ENCODE measurements at places on chromosomes 11 and 22.
A peak's percentile ranks its signal among the peaks of the same experiment; 100 is the strongest.

GRCh38 chr11:19814421-19814820 is 101.8 kb downstream of the NAV2 start:
- no peak for DNase-seq

DNA sequence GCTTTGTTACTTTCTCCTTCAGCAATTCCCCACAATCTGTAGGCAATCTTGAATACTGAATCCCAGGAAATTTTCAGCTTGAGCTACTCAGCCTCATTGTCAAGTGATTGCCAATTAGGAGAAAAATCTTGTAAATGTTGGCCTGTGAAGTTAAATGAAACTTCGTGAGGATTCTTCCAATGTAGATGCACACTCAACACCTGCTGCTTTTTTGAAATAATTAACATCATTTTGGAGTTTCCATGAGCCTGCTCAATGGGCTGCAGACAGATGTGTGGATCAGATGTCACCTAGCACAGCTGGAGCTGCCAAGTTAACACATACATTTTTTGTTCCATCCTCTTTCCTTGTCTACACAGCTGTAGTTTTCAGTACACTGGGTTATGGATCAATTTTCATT is 645.6 kb upstream of the LUZP2 start:
- no peak for DNase-seq

GRCh38 chr11:28730336-28730735 is 622.1 kb downstream of the METTL15 start:
- no peak for DNase-seq

DNA sequence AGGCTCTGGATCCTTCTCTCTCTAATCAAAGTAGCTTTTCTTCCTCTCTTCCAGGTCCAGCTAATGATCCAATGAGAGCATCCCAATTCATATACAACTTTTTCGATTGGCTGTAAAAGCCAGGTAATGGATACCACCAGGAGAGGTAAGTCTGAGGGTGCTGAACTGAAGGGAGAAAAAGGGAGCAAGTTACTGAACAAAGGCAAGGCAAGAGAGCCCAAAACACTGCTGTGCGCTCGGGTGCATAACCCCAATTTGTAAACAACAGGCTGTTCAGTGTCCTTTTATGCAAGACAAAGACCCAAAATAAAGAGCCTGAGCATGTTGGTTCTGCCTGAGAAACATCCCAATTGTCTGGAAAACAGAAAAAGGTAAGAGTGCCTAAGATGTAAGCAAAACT is 260.1 kb downstream of the DCDC1 start:
- no peak for DNase-seq

GRCh38 chr11:85809191-85809590 is 1.8 kb downstream of the SYTL2 start:
- no peak for DNase-seq

- DNase-seq, result no peak
Observed at GRCh38 chr22:37659066-37659896, 758 bp downstream of the PDXP start.

GRCh38 chr11:65083134-65083833 is 556 bp downstream of the CDCA5 start:
- DNase-seq, result no peak

- DNase-seq, result peak; percentile 66
Observed at GRCh38 chr11:2419638-2420501, 19.3 kb downstream of the TSSC4 start.

- no peak for DNase-seq
Observed at GRCh38 chr22:37414288-37414687, 13.0 kb downstream of the ELFN2 start.

- DNase-seq, result no peak
Observed at GRCh38 chr11:8234425-8234821, 29.3 kb downstream of the LMO1 start.

- peak; percentile 34 for DNase-seq
Observed at GRCh38 chr11:10454878-10455631, at the start of gene AMPD3. AMPD3 (plus strand) TSS chr11:10455264; CDS start chr11:10461520, 6,256 bp downstream.

DNA sequence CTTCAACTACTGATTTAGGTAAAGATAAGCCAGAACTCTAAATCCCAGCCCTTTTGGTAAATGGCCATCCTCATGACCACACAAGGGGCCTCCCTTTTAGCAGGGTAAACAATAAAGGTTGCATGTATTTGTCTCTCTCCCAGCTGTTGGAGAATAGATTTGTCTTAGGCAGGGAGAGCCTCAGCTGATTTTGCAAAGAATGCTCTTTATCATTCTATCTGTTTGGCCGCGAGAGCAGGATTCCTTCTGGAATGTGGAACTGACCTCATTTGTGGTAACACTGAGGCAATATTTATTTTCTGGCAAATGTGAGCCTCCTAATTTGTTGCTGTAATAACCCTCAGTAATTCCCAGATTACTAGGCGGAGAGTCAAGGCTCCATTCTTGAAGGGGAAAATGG is 15.3 kb downstream of the PTS start:
- DNase-seq, result no peak

DNA sequence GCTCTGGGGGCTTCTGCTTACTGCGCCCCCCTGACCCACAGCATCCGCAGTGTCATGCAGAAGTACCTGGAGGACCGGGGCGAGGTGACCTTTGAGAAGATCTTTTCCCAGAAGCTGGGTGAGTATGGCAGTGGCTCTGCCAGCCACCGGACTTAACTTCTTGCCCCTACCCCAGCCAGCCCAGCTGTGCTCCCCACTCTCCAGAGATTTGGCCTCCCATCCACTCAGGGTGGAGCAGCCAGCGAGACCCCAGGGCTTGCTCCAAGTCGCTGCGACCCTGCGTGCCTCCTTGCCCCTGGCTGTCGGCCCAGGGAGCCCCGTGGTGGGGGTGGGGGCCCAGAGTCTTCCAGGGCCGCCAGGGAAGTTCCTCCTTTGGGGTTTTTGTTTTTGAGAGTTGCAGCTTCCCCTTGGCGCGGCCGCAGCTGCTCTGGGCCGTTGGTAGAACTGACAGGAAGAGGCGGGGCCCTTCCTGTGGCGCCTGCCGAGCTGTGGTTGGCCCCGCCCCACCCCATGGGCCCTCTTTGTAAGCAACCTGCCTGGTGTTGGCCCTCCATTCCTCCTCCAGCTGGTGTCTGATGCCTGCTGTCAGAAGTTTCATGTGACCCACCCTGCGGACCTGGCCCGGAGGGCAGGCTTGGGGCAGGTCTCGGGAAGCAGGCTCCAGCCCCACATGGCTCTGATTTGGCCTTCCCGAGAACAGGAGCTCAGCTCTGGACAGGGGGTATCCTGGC is 11.1 kb downstream of the GRK2 start:
- DNase-seq, result peak; percentile 82

DNA sequence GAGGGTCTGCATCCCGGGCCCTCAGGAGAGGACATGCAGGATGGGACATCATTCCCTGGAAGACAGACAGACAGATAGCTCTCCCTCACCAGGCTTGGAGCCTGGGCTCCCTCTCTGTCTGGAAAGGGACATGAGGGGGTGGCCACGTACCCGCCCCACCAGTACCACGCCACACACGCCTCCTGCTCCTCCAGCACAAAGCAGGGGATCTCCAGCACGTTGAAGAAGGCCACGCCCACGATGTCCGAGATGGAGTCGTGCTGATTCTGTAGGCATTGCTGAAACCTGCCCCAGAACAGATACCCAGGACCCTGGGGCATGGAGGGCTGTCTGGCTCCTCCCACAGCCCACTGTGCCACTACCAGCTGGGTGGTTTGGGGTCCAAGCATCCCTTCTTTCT is 2.2 kb downstream of the PLA2G3 start:
- no peak for DNase-seq

GRCh38 chr11:108947654-108948570 is 283.0 kb downstream of the DDX10 start:
- DNase-seq, result no peak

DNA sequence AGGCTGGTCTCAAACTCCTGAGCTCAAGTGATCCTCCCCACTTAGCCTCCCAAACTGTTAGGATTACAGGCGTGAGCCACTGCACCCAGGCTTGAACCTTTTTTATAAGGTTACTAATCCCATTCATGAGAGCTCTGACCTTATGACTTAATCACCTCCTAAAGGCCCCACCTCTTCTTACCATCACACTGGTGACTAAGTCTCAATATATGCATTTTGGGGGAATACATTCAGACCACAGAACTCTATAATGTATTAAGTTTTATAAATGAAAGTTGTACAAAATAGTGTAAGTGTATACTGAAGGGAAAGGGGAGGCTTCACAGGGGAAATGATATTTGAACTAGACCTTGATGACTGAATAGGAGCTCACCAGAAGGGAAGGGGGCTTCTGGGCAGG is 28.4 kb upstream of the RBFOX2 start:
- no peak for DNase-seq

- no peak for DNase-seq
Observed at GRCh38 chr22:28497188-28497587, 182.5 kb downstream of the TTC28 start.

- DNase-seq, result no peak
Observed at GRCh38 chr11:103994094-103994493, 42.3 kb upstream of the DDI1 start.

- no peak for DNase-seq
Observed at GRCh38 chr22:20636945-20637344, 129.5 kb downstream of the MED15 start.

- DNase-seq, result peak; percentile 27
Observed at GRCh38 chr22:35629406-35630216, 12.5 kb upstream of the MB start.

GRCh38 chr22:21055880-21056319 is 10.2 kb downstream of the LRRC74B start:
- DNase-seq, result no peak

DNA sequence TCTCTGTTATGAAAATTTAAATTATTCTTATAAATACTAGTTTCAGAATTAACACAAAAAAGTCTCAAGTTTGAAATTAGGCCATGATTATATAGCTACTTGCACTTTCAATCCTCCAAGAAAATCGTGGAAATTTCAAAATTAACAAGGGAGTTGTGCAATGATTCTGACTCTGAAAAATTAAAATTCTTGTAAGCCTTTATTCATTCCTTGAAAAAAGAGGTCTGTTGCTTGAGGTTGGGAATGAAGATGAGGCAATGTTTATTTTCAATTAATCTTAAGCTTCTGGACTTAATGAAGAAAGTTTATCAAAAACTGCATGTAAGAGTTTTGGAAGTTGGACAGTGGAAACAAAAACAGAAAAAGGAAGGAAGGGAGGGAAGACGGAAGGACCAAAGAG is 128.2 kb upstream of the FIBIN start:
- DNase-seq, result no peak

DNA sequence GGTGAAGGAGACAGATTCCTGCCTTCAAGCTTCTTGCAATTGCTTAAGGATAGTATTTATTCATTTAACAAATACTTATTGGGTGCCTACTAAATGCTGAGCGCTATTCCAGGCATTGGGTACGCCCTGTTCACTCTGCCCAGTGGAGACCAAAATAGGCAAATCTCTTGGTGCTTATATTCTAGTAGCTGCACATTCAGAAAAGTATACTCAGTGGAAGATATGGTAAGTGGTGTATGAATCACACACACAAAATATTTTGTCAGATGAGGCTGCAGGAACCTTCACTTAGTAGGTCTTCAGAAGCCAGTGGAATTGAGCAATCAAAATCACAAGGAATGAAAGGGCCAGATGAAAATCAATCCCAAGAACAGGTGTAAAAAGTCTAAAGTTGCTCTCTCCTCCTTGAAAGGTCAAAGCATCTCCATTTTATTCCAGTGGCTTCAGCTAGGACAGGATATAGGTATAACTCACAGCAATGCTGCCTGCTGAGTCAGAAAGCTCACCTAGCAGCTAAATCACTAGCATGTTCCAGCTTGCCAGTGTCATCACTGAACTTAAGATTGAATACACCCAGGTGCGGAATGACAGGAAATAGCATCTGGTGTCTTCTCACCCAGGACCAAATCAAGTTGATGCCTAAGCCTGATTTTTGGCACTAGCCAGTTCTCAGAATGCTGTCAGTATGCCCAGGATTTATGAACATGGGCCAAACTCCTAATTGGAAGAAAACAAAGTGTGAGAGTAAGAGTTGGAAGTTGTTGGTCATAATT is 83.9 kb downstream of the AMOTL1 start:
- no peak for DNase-seq

DNA sequence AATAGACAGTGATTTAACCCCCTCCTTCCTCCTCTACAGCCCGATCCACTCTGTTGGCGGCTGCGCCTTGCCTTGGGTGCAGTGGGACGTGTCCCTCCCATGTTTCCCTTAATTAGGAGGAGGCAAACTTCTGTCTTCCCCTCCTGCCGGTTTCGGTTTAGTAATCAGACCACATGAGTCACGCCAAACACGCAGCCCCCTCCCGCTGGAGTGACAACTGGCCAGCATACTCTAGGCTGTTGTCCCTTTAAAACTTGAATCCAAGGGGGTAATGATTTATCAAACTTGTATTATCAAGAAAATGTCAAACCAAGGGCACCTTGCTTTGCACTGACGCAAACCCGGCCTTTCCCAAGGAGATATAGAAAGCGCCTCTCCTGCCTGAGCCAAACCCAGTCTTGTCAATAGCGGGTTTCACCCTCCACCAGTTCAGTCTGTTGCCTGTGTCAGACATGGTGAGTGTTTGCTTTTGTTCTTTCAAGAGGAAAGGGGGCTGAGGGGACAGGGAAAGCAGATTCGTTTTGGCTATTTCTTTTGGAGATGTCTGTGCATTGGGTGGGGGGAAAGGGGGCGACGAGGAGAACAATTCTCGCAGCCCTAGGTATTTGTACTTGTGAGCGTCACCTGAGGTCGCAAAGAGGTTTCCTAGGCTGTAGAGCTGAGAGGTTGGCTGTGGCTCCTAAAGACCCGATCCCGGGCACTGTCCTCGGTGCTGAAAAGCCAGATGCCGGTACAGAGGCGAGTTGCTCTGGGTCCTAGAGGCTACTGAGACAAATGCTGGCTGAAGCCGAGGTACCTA is at the start of gene SLC6A5:
TSS of gene SLC6A5 (plus strand) at position 388 of the 799 bp plus-strand sequence. CDS start at position 453, 65 bp downstream.
- DNase-seq, result peak; percentile 30

- DNase-seq, result no peak
Observed at GRCh38 chr11:79440571-79441460, at the start of gene TENM4. TENM4 (minus strand) TSS chr11:79441030; CDS start chr11:79069944, 371,086 bp downstream.

DNA sequence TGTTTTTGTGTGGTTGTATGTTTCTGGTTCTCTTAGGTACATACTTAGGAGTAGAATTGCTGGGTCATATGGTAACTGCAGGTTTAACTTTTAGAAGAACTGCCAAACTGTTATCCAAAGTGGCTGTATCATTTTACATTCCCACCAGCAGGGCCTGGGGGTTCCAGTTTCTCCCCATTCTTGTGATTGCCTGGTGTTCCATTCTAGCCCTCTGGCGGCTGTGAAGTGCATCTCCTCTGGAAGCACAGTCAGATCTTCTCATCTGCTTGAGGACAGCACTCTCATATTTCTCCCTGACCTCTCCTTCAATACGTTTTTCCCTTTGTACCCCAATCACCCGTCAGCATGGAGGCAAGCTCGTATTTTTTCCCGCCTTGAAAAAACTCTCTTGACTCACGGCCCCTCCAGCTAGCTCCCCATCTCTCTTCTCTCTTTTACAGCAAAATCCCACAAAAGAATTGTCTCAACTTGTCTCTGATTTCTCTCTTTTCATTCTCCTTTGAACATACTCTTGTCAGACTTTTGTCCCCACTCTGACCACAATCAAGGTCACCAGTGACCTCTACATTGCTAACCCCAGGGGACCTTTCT is 56.8 kb upstream of the THY1 start:
- DNase-seq, result no peak

- DNase-seq, result no peak
Observed at GRCh38 chr11:29324328-29324727, 692.5 kb downstream of the KCNA4 start.
